ENCODE measurements at places on chromosomes 3 and 15. TPM values are rescaled to one million over a fixed set of nuclear protein-coding genes. Genes with fewer than 3 reads are reported as not detected.

The KY gene
- 0.03 TPM for polyA plus RNA-seq

The TNNC1 gene
- 0.35 TPM for polyA plus RNA-seq

The CCDC32 gene
- 18.0 TPM for polyA plus RNA-seq

The IQCH gene
- polyA plus RNA-seq, result 2.2 TPM

The POU1F1 gene
- not detected for polyA plus RNA-seq

The SLITRK3 gene
- polyA plus RNA-seq, result not detected

The ADAMTS9 gene
- 0.43 TPM for polyA plus RNA-seq

The CCDC80 gene
- polyA plus RNA-seq, result 10.4 TPM

DNA sequence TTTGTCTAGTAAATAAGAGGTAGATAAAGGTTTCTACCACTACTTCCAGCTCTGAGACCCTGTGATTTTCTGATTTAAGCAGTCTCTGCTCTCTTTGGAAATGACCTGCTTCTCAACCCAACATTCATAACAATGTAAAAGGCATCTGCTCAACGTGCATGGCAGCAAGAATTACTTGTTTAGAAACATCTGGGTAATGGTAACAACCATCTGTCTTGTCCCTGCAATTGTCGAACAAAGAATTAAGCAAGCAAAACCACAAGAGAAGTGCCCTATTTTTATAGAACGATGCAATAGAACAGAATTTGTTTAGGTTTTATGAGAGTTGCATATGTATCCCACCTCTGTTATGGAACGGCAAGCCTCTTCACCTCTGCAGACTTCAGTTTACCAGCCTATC is 7.1 kb upstream of the FSIP1 start:
- no peak overlapping the region for H3K27ac ChIP-seq
- H3K27me3 ChIP-seq, result no peaks in the 10 kb centered on the region
- no peaks in the 10 kb centered on the region for H3K4me1 ChIP-seq
- DNase-seq, result no peak
- H3K36me3 ChIP-seq, result no peaks in the 10 kb centered on the region

DNA sequence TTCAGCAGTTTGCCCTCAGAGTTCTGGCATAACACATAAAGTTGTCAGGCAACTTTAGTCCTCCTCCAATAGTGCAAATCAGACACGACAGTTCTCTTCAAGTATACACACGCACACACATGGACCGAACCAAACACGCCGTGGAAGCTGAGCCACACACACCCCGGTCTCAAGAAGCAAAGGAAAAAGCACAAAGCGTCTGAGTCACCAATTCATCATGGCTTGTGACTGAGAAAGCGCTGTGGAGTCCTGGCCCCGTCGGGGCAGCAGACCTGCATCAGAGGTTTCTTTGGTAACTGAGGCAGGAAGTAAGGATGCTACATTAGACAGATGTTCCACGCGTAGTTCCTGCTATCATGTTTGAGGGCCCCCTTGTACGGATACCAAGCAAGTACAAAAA is 85.7 kb downstream of the VGLL4 start:
- DNase-seq, result peak; percentile 57
- peaks cover 19% of the 10 kb centered on the region for H3K36me3 ChIP-seq
- peaks cover 29% of the 10 kb centered on the region for H3K4me1 ChIP-seq
- H3K27me3 ChIP-seq, result no peaks in the 10 kb centered on the region
- peak overlapping the region; percentile 41 for H3K27ac ChIP-seq
- no peak overlapping the region for H3K4me3 ChIP-seq

- peaks cover 37% of the 10 kb centered on the region for H3K36me3 ChIP-seq
- no peaks in the 10 kb centered on the region for H3K27me3 ChIP-seq
- peaks cover 16% of the 10 kb centered on the region for H3K4me1 ChIP-seq
These were observed 4.5 kb downstream of the EIF4A2 start for GRCh38 chr3:186787642-186788481.

DNA sequence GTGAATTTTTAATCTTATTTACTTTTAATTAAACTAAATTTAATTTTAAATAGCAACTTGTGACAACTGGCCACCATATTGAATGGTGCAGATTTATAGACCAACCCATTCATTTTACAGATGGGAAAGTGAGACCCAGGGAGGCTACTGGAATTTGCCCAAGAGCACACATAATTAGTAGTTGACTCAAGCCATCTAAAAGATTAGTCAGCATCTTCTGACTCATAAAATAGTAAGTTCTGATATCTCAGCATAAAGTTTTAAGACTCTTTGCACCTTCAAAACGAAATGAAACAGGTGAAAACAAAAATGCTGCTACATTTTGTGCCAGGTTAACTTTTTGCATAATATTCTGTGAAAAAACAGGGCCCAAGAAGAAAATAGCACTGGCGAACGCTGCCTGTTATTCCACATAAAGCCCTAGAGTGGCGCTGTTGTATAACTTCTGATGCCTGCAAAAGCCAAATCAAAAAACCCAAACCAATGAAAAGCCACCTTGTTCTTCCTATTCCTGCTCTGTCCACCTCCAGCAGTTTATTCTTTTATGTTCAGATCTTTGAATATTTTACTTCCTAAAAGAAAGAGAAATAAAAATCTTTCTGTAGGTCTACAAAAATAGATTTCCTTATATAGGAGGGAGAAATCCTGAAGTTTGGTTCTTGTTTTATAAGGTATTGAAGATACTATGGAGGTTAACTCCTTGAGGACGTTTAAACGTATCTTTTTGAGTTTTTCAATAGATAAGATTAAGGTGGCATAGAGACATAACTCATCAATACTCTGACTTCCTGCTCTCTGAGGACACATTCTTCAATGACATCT is 62.8 kb downstream of the OTOL1 start:
- H3K36me3 ChIP-seq, result no peaks in the 10 kb centered on the region
- peaks cover 4% of the 10 kb centered on the region for H3K4me1 ChIP-seq
- no peak overlapping the region for H3K4me3 ChIP-seq
- no peak overlapping the region for H3K27ac ChIP-seq

GRCh38 chr3:5098346-5098745 is 23.7 kb upstream of the ARL8B start:
- DNase-seq, result no peak
- no peaks in the 10 kb centered on the region for H3K4me1 ChIP-seq
- no peaks in the 10 kb centered on the region for H3K36me3 ChIP-seq

GRCh38 chr3:69120879-69121464 is 1.4 kb downstream of the LMOD3 start:
- H3K36me3 ChIP-seq, result no peaks in the 10 kb centered on the region
- H3K4me1 ChIP-seq, result peaks cover 13% of the 10 kb centered on the region
- peak; percentile 65 for DNase-seq
- H3K27ac ChIP-seq, result no peak overlapping the region
- no peak overlapping the region for H3K4me3 ChIP-seq

GRCh38 chr15:100712226-100712625 is 109.8 kb downstream of the ASB7 start:
- H3K4me3 ChIP-seq, result no peak overlapping the region
- H3K27me3 ChIP-seq, result no peaks in the 10 kb centered on the region
- peaks cover 29% of the 10 kb centered on the region for H3K4me1 ChIP-seq
- no peak for DNase-seq
- H3K36me3 ChIP-seq, result no peaks in the 10 kb centered on the region

- H3K27ac ChIP-seq, result peak overlapping the region; percentile 61
- no peaks in the 10 kb centered on the region for H3K27me3 ChIP-seq
These were observed 52.2 kb downstream of the TP53BP1 start for GRCh38 chr15:43440721-43441281.

DNA sequence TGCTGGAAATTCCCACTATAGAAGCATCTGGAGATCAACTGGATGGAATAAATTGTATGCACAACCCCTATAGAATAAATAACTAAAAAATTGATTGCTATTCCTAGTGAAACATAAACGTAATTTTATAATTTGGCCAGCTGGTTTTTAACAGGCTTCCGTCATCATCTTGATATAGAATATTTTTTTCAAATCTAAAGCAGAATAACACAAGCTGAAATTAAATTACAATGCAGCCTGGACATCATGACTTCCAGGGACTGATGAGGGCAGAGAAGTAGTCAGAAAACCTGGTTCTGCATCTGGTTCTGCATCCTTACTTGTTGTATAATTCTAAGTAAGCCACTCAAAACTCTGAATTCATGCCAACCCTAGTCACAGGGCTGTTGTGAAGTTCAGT is 146.1 kb downstream of the MEX3B start:
- DNase-seq, result no peak
- H3K27me3 ChIP-seq, result no peaks in the 10 kb centered on the region
- no peak overlapping the region for H3K27ac ChIP-seq
- H3K4me3 ChIP-seq, result no peak overlapping the region
- H3K36me3 ChIP-seq, result no peaks in the 10 kb centered on the region
- H3K4me1 ChIP-seq, result no peaks in the 10 kb centered on the region

DNA sequence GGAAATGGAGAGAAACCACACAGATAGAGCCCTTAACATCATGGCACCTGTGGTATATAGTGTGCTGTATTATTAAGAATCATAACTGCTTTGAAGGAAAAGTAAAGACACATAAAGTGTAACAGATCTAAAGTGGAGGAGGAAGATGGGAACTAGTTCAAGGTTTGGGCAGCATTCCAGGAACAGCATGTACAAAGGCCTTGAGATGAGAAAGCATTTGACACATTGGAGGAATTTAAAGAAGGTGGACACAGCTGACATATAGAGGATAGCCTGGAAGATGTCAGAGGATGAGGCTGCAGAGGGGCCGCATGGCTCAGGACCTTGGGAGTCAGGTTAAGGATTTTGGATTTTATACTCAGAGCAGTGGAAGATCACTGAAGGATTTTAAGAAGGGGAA is 39.0 kb downstream of the LRTM1 start:
- peaks cover 20% of the 10 kb centered on the region for H3K4me1 ChIP-seq
- H3K27ac ChIP-seq, result no peak overlapping the region
- DNase-seq, result no peak
- no peaks in the 10 kb centered on the region for H3K36me3 ChIP-seq
- peaks cover 3% of the 10 kb centered on the region for H3K27me3 ChIP-seq

DNA sequence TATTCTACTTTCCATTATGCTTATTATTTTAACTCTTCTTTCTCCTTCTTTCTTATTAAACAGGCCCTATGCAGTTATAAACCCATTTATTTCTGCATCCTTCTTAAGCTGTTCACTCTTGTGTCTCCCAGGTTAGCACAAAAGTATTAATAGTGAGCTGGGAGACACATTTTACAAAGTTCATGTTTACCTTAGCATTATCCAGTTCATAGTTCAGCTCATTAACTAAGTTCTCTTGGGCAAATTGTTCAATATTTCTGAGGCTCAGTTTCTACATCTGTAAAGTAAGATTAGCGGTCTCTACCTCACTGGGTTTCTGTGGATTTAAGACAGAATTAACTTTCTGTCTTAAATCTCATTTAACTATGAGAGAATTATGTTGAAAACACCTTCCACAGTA is 31.2 kb upstream of the UMPS start:
- H3K27me3 ChIP-seq, result no peaks in the 10 kb centered on the region
- no peak for DNase-seq
- H3K4me1 ChIP-seq, result no peaks in the 10 kb centered on the region
- no peaks in the 10 kb centered on the region for H3K36me3 ChIP-seq
- H3K27ac ChIP-seq, result no peak overlapping the region

DNA sequence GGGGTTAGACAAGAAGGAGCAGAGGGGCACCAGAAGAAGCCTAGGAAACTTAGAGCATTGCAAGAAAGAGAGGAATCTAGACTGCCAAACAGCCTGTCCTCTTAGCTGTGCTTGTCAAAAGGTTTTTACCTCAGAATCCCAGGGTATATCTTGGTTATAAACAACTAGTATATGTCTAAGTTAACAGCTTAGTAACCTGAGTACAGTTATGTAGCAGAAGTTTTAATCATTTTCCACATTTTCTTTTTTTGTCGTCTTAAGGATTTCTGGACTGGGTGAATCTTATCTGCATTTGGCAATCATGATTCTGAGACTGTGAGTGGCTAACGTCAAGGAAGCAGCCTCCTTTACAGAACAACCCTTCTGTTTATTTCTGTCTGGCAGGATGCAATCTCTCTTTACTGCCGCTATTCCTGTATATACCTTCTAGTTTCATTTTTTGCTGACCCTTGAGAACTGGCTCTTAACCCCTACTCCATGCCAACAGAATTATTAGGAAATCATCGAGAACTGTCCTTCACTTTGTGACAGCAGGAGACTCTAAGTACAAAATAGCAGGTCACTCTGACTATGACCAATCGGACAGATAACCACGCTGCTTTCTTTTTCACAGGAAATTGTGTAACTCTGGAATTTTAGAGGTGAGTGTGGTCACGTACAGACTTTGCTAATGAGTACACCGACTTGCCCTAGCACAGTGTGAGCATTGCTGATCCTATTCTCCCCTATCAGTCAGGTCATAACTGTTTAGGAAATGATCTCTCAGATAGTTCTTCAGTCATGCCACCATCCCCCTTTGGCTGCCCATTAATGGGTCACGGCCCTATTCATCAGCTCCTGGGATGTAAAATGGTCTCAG is 3.3 kb upstream of the CP start:
- H3K4me3 ChIP-seq, result peak overlapping the region; percentile 40
- DNase-seq, result no peak
- peak overlapping the region; percentile 56 for H3K27ac ChIP-seq
- H3K4me1 ChIP-seq, result peaks cover 7% of the 10 kb centered on the region
- no peaks in the 10 kb centered on the region for H3K36me3 ChIP-seq
- no peaks in the 10 kb centered on the region for H3K27me3 ChIP-seq

GRCh38 chr15:82533801-82534200 is 6.5 kb downstream of the RPS17 start:
- peaks cover 28% of the 10 kb centered on the region for H3K36me3 ChIP-seq
- peaks cover 20% of the 10 kb centered on the region for H3K4me1 ChIP-seq
- H3K27me3 ChIP-seq, result no peaks in the 10 kb centered on the region
- no peak overlapping the region for H3K27ac ChIP-seq
- no peak overlapping the region for H3K4me3 ChIP-seq
- DNase-seq, result no peak

DNA sequence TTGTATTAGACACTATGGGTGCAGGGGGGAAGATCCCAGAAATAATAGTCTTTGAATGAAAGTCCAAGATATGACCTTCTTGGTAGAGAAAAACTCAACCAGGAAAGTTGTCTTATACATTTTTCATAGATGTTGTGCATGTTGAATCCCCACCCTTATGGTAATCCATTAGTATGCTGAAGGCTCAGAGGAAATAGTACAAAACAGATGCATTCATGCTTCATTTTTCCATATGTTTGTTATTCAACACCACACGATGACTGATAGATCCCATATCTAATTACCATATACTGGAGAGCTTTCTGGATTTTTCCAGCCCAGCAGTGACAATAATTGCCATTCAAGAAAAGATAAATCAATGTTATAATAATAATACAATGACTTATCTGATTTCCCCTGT is 487.4 kb downstream of the FGF12 start:
- no peaks in the 10 kb centered on the region for H3K36me3 ChIP-seq
- H3K27ac ChIP-seq, result no peak overlapping the region
- H3K4me3 ChIP-seq, result no peak overlapping the region
- no peak for DNase-seq
- H3K27me3 ChIP-seq, result no peaks in the 10 kb centered on the region

GRCh38 chr3:4597208-4597985 is 104.2 kb downstream of the ITPR1 start:
- no peak overlapping the region for H3K27ac ChIP-seq
- no peaks in the 10 kb centered on the region for H3K4me1 ChIP-seq
- DNase-seq, result no peak
- H3K4me3 ChIP-seq, result no peak overlapping the region
- H3K36me3 ChIP-seq, result no peaks in the 10 kb centered on the region

All from keratinocyte (primary cell).